Left renal pelvis (tissue), 4 donors: ENCODE measurements at places on chromosomes 6 and 20. TPM values are rescaled to one million over a fixed set of nuclear protein-coding genes. Genes with fewer than 3 reads are reported as not detected.

The NRN1 gene
- polyA plus RNA-seq = 11.3 TPM

- no peak for DNase-seq
Measured at GRCh38 chr20:44167736-44168135, 19.3 kb downstream of the JPH2 start.

GRCh38 chr6:143005816-143006215 is 54.9 kb upstream of the AIG1 start:
- DNase-seq = no peak

DNA sequence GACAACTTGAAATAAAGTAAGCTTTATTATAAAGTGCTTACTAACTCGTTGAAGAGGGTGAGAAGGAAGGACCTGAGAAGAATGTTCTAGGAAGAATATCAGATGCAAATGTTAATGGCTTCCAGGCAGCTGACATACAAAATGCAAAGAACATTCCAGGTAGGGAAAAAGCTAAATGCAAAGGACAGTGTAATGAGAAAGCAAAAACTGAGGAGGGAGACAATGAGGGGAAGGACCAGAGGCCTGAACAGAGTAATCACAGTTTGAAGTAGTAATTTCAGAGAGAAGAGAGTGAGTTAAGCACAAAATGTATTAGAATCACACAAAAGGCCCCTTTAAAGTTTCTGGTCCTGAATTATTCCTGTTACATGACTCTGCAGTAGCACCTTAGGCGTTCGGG is 81.3 kb downstream of the HMGCLL1 start:
- DNase-seq = no peak

- no peak for DNase-seq
Measured at GRCh38 chr6:138115201-138115600, 8.0 kb upstream of the PERP start.

- DNase-seq = no peak
Measured at GRCh38 chr6:5072440-5072839, 12.7 kb upstream of the PPP1R3G start.

GRCh38 chr6:89984926-89985750 is 90.9 kb downstream of the GJA10 start:
- no peak for DNase-seq

DNA sequence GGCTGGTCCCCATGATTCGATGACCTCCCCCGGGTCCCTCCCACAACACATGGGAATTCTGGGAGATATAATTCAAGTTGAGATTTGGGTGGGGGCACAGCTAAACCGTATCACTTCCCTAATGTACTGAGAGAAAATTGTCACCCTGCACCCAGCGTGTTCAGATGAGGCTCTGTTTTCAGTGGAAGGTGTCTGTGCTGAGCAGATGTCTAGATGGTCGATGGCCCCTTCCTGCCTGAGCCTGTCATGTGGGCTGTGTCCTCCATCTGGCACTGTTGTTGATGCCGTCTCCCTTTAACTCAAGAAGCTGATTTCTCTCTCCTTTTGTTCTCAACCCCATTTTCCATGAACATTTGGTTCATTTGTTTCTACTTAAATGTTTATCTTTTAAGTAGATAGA is 37.0 kb downstream of the TMEM181 start:
- no peak for DNase-seq

GRCh38 chr20:33674294-33675135 is at the start of gene NECAB3:
Gene NECAB3, minus strand, starts transcription at chr20:33674428. Its CDS starts 76 bp downstream, at chr20:33674352.
- no peak for DNase-seq

DNA sequence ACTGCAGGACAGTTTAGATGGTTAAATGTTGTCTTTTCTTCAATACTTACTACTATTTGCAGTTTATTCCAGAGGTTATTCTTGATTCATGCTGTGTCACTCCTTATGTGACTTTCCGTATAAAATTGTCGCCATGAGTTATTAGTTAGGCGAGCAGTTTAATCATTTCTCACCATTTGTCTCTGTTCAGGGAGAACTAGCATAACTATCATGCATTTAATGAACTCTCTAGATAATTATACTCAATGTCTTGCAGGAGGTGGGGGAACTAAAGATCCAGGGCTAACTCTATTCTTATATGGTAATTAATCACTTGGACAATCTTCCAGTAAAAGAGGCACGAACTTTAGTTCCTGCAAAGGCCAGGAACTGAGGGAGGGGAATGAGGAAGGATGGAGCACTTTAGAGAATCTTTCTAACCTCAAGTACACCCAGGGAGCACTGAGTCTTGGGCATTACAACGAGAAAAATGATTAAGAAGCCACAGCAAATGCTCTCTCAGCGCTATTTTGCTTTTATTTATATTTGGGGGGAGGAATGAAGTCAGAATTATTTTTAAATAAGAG is 58.3 kb downstream of the IYD start:
- DNase-seq = no peak

- DNase-seq = no peak
Measured at GRCh38 chr6:108941859-108942258, 93.6 kb downstream of the ARMC2 start.

GRCh38 chr6:7439228-7439627 is 49.6 kb downstream of the RIOK1 start:
- no peak for DNase-seq
